ENCODE measurements at places on chromosomes 13 and 19. TPM values are rescaled to one million over a fixed set of nuclear protein-coding genes. Genes with fewer than 3 reads are reported as not detected.

The COX7A1 gene
- total RNA-seq, result 0.52 TPM

DNA sequence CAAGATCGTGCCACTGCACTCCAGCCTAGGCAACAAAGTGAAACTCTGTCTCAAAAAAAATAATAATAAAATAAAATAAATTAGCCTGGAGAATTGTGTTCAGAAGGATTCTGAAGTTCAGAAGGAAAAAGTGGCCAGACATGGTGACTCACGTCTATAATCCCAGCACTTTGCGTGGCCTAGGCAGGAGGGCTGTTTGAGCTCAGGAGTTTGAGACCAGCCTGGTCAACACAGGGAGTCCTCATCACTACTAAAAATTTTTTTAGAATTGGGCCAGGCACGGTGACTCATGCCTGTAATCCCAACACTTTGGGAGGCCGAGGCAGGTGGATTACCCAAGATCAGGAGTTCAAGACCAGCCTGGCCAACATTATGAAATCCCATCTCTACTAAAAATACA, 6.0 kb downstream of the RDH8 start:
- H3K4me1 ChIP-seq, result no peaks in the 10 kb centered on the region
- no peak for DNase-seq
- no peak overlapping the region for H3K4me3 ChIP-seq
- H3K36me3 ChIP-seq, result no peaks in the 10 kb centered on the region
- no peak overlapping the region for H3K27ac ChIP-seq

DNA sequence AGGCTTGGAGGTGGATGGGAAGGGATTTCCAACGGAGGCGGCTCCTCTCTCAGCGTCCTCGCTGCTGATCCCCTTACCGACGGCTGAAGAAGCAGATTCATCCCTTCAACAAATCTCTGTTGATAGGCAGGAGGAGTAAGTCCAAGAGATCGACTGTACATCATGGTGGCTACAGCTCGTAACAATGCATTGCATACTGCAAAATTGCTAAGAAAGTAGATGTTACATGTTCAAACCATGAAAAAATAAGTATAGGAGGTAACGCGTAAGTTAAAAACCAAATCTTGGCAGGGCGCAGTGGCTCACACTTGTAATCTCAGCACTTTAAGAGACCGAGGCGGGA, 468 bp upstream of the SLC39A3 start:
- no peaks in the 10 kb centered on the region for H3K27me3 ChIP-seq
- no peak overlapping the region for H3K4me3 ChIP-seq
- H3K4me1 ChIP-seq, result peaks cover 4% of the 10 kb centered on the region

The LGALS7 gene
- total RNA-seq, result not detected

The NLRP7 gene
- 1.8 TPM for total RNA-seq

The SMAD9 gene
- total RNA-seq, result 1.3 TPM

GRCh38 chr13:64471916-64472315, 2758.2 kb downstream of the PCDH9 start:
- peaks cover 21% of the 10 kb centered on the region for H3K4me1 ChIP-seq
- H3K27me3 ChIP-seq, result no peaks in the 10 kb centered on the region
- H3K36me3 ChIP-seq, result no peaks in the 10 kb centered on the region
- H3K27ac ChIP-seq, result no peak overlapping the region
- peak; percentile 37 for DNase-seq

The CASP14 gene
- not detected for total RNA-seq

GRCh38 chr13:99383511-99383921, 76.3 kb upstream of the GPR183 start:
- H3K4me3 ChIP-seq, result no peak overlapping the region
- peaks cover 11% of the 10 kb centered on the region for H3K4me1 ChIP-seq

DNA sequence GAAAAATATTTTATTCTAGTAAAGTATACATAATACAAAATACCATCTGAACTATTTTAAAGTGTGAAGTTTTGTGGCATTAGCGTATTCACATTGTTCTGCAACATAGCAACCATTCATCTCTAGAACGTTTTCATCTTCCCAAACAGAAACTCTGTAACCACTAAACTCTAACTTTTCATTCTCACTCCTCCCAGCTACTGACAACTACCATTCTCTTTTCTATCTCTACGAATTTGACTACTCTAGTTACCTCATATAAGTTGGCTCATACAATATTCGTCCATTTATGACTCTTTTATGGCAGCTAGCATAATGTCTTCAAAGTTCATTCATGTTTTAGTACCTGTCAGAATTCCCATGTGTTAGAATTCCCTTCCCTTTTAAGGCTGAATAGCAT, 150.5 kb upstream of the MIR17HG start:
- H3K4me3 ChIP-seq, result no peak overlapping the region
- no peak overlapping the region for H3K27ac ChIP-seq
- no peaks in the 10 kb centered on the region for H3K36me3 ChIP-seq
- H3K27me3 ChIP-seq, result no peaks in the 10 kb centered on the region
- DNase-seq, result no peak
- no peaks in the 10 kb centered on the region for H3K4me1 ChIP-seq

The ZNF534 gene
- not detected for total RNA-seq

DNA sequence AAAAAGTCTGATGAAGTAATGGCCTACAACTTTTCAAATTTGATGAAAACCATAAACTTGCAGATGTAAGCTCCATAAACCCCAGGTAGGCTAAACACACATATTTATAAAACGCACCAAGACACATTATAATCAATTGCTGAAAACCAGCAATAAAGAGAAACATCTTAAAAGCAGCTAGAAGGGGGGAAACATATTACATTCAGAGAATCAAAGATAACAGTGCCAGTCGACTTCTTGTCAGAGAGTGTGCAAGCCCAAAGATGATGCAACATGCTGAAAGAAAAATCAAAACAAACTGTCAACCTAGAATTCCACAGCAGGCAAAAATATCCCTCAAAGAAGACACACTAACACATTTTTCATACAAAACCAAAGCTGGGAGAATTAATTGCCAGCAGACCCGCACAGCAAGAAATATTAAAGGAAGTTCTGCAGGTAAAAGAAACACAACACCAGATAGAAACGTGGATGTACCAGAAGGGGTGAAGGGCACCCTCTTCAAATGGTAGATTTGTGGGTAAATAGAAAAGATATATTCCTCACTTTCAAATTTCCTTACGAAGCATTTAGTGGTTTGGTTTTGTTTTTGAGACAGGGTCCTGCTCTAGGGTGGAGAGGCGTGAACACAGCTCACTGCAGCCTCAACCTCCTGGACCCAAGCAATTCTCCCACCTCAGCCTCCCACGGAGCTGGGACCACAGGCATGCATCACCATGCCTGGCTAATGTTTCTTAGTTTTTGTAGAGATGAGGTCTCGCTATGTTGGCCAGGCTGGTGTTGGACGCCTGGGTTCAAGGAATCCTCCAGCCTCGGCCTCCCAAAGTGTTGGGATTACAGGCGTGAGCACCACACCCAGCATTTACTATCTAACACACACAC, 16.5 kb upstream of the ATP1A3 start:
- no peaks in the 10 kb centered on the region for H3K36me3 ChIP-seq
- H3K27ac ChIP-seq, result no peak overlapping the region
- H3K27me3 ChIP-seq, result no peaks in the 10 kb centered on the region
- H3K4me1 ChIP-seq, result no peaks in the 10 kb centered on the region

DNA sequence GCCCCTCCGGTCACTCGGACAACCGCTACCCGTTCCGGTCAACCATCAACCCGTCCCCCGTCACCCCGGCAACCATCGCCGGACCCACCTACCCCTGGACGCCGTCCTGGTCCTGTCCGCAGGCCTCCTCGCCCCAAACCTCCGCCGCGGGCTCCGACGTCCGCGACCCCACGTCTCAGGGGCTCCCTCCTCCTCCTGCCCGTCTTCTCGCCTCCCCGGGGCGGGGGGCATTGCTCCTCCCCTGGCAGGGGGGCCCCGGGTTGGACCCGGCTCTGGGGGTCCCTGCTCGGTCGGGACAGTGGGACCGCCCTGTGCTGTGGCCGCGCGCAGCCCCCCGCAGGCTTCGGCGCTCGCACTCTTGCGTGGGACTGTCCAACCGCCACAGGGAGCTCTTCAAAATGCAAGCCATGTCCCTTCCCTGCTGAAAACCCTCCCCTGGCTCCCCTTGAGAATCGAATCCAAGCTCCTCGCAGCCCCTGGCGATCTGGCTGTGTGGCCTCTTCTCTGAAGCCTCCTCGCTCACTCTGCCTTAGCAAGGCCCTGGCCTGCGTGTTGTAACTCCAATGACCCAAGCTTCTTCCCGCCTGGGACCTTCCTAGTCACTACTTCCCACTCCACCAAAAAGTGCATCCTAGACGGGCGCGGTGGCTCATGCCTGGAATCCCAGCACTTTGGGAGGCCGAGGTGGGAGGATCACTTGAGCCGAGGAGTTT, 8.4 kb downstream of the EPHX3 start:
- peaks cover 8% of the 10 kb centered on the region for H3K4me1 ChIP-seq
- peak overlapping the region; percentile 57 for H3K4me3 ChIP-seq
- no peak overlapping the region for H3K27ac ChIP-seq

The POSTN gene
- 0.31 TPM for total RNA-seq

- no peaks in the 10 kb centered on the region for H3K27me3 ChIP-seq
- no peak overlapping the region for H3K4me3 ChIP-seq
- peak; percentile 55 for DNase-seq
- peaks cover 15% of the 10 kb centered on the region for H3K4me1 ChIP-seq
- H3K27ac ChIP-seq, result no peak overlapping the region
- no peaks in the 10 kb centered on the region for H3K36me3 ChIP-seq
Measured at GRCh38 chr13:60335531-60335930, 61.5 kb upstream of the TDRD3 start.

- no peaks in the 10 kb centered on the region for H3K4me1 ChIP-seq
- no peaks in the 10 kb centered on the region for H3K27me3 ChIP-seq
Measured at GRCh38 chr13:51052581-51052980, 58.5 kb downstream of the C13orf42 start.

DNA sequence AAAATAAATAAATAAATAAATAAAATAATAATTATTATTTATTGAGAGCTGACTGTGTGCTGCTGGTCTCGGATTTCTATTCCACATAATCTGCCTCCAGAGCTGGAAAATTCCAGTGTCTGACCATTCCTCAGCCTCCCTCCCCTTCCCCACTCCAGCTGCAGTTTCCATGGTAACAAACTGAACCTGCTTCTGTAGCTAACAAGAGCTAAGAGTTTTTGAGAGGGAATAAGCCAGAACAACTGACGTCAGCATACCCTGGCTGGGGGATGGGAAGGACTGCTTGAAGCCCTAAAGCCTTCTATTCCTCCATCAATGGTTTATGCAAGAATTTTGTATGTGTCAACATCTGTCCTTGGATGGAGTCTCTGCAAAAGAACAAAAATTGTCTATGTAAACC, 26.0 kb upstream of the PEG3 start:
- no peak overlapping the region for H3K27ac ChIP-seq
- peaks cover 9% of the 10 kb centered on the region for H3K36me3 ChIP-seq
- no peaks in the 10 kb centered on the region for H3K4me1 ChIP-seq
- no peak for DNase-seq
- no peaks in the 10 kb centered on the region for H3K27me3 ChIP-seq

DNA sequence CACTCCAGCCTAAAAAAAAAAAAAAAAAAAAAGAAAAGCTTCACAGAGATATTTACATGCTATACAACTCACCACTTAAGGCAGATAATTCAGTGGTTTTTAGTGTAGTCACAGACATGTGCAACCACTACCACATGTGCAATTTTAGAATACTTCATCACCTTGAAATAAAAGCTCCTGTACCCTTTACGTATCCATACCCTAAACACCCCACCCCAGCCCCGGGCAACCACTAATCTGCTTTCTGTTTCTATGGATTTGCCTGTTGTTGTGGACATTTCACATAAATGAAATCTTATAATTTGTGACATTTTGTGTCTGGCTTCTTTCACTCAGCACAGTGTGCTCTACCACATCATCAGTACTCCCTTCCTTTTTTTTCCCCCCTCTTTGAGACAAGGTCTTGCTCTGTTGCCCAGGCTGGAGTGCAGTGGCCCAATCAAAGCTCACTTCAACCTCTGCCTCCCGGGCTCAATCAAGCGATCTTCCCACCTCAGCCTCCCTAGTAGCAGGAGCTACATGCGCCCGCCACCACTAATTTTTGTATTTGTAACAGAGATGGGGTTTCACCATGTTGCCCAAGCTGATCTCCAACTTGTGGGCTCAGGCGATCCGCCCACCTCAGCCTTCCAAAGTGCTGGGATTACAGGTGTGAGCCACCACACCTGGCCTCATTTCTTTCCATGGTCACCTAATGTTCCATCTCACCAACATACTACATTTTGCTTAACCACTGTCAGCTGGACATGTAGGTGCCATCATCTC, 4.0 kb downstream of the DDX39A start:
- no peaks in the 10 kb centered on the region for H3K27me3 ChIP-seq
- DNase-seq, result no peak
- H3K4me1 ChIP-seq, result peaks cover 16% of the 10 kb centered on the region
- H3K36me3 ChIP-seq, result peaks cover 12% of the 10 kb centered on the region

The THOP1 gene
- 268 TPM for total RNA-seq

The FUT1 gene
- 20.3 TPM for total RNA-seq

GRCh38 chr13:40130871-40131636, 475.6 kb downstream of the COG6 start:
- no peak overlapping the region for H3K4me3 ChIP-seq
- no peak overlapping the region for H3K27ac ChIP-seq
- DNase-seq, result no peak
- no peaks in the 10 kb centered on the region for H3K27me3 ChIP-seq

The PSG1 gene
- total RNA-seq, result not detected

- H3K27me3 ChIP-seq, result no peaks in the 10 kb centered on the region
- no peak overlapping the region for H3K27ac ChIP-seq
- no peak overlapping the region for H3K4me3 ChIP-seq
- H3K36me3 ChIP-seq, result no peaks in the 10 kb centered on the region
Measured at GRCh38 chr13:80894917-80895316, 554.0 kb upstream of the SPRY2 start.

GRCh38 chr13:97849305-97849704, 104.2 kb upstream of the IPO5 start:
- no peaks in the 10 kb centered on the region for H3K36me3 ChIP-seq
- DNase-seq, result peak; percentile 73
- H3K27me3 ChIP-seq, result no peaks in the 10 kb centered on the region
- no peak overlapping the region for H3K27ac ChIP-seq

DNA sequence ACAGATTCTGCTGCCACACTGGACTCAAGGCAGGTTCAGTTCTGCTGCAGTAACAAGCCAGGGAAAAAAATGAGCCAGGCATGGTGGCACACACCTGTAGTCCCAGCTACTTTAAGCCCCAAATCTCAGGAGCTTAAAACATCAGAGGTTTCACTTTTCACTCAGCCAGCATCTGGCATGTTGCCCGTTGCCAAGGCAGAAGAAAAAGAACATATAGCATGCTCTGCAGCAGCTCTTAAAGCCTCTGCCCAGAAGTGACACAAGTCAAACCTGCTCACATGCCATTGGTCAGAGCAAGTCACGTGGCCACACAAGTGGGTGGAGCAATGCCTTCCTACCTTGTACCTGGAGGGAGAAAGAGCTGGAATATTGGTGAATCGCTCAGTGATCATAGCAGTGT, 14.7 kb upstream of the ADGRE5 start:
- H3K36me3 ChIP-seq, result no peaks in the 10 kb centered on the region
- no peak overlapping the region for H3K27ac ChIP-seq
- H3K4me1 ChIP-seq, result peaks cover 5% of the 10 kb centered on the region
- no peak overlapping the region for H3K4me3 ChIP-seq

The CUL4A gene
- total RNA-seq, result 121 TPM

GRCh38 chr13:106036870-106037269, 498.6 kb downstream of the EFNB2 start:
- DNase-seq, result peak; percentile 39
- no peak overlapping the region for H3K27ac ChIP-seq
- H3K4me3 ChIP-seq, result no peak overlapping the region
- no peaks in the 10 kb centered on the region for H3K36me3 ChIP-seq

The CABP5 gene
- total RNA-seq, result not detected

- no peak for DNase-seq
- no peak overlapping the region for H3K4me3 ChIP-seq
- H3K27ac ChIP-seq, result no peak overlapping the region
- H3K4me1 ChIP-seq, result no peaks in the 10 kb centered on the region
- no peaks in the 10 kb centered on the region for H3K36me3 ChIP-seq
Measured at GRCh38 chr13:50649211-50649610, 194.3 kb downstream of the DLEU7 start.
